ENCODE measurements at places on chromosomes 13 and 19.

GRCh38 chr19:391726-392374 lies 17.1 kb downstream of the C2CD4C start:
- no peak for DNase-seq

- no peak for DNase-seq
These were observed at the start of gene SLC6A16 for GRCh38 chr19:49324801-49325576. Gene SLC6A16 (minus strand): TSS chr19:49325191. CDS start chr19:49311347, 13,844 bp downstream.

- no peak for DNase-seq
These were observed 1.8 kb downstream of the CCDC122 start for GRCh38 chr13:43877766-43878165.

GRCh38 chr13:20721454-20722357 lies 18.2 kb downstream of the IL17D start:
- no peak for DNase-seq

GRCh38 chr19:48815870-48816501 lies 5.2 kb upstream of the BCAT2 start:
- no peak for DNase-seq

- no peak for DNase-seq
These were observed 15.3 kb downstream of the ATP7B start for GRCh38 chr13:51995677-51996551.

- DNase-seq, result no peak
These were observed 2.8 kb upstream of the PNMA8A start for GRCh38 chr19:46474211-46474610.

GRCh38 chr13:35977060-35977459 lies 154.1 kb downstream of the DCLK1 start:
- no peak for DNase-seq

GRCh38 chr19:10362259-10362658 lies 18.1 kb downstream of the TYK2 start:
- no peak for DNase-seq

- DNase-seq, result no peak
These were observed 3.7 kb downstream of the SNRPA start for GRCh38 chr19:40754611-40755247.

- DNase-seq, result no peak
These were observed 185.0 kb downstream of the ZNF536 start for GRCh38 chr19:30557212-30557611.

- DNase-seq, result no peak
These were observed 881 bp downstream of the ARHGAP33 start for GRCh38 chr19:35776102-35776788.

DNA sequence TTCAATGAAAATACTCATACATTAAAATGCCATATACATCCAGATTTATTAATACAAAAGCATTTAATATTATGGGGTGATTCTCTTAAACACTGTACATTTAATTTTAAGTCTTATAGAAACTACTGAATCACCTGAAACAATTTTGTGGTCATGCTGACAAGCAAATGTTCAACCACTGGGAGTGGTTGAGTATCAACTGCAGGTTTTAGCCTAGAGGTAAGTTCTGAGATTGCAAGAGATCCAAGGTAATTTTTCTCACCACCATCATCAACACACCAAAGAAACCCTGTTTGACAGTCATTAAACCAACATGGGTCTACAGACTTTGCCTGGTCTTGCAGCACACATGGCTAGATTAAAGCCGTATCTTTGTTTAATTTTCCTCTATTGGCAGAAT lies 196.3 kb downstream of the LHFPL6 start:
- no peak for DNase-seq

DNA sequence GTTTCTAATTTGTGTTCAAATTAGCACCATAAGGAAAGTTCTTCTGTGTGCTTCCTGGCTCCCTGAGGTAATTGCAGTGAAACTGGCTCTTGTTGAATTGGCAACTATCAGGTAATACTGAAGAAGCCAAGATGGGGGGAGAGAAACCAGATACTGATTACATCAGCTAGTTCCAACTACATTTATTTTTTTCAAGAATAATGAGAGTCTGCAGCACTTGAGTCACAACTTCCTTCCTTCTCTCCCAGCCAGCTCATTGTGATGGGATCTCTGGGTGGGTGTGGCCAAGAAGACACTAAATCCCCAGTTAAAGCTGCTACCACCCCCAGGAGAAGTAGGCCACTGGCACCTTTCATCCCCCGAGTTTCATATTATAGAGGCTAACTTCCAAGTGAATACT lies 100.7 kb upstream of the RXFP2 start:
- no peak for DNase-seq

- no peak for DNase-seq
These were observed 669 bp downstream of the GADD45B start for GRCh38 chr19:2476451-2477140.

DNA sequence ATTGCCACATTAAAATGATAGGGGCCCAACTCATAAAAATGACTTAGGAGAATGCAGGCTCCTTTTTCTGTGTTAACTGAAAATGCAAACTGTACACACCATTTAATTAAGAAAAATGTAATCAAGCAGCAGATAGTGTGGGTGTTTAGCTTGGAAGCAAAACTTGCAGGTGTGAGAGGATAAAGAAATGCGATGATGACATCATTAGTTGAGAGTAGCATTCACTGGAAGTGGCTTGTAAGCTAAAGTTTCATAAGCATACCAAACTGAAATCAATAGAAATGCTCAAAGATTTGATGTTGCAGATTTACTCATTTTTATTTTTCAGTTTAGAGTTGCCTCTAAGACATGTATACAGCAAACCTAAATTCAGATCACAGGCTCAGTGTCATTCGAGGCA lies 86.6 kb downstream of the PRR20E start:
- DNase-seq, result no peak

DNA sequence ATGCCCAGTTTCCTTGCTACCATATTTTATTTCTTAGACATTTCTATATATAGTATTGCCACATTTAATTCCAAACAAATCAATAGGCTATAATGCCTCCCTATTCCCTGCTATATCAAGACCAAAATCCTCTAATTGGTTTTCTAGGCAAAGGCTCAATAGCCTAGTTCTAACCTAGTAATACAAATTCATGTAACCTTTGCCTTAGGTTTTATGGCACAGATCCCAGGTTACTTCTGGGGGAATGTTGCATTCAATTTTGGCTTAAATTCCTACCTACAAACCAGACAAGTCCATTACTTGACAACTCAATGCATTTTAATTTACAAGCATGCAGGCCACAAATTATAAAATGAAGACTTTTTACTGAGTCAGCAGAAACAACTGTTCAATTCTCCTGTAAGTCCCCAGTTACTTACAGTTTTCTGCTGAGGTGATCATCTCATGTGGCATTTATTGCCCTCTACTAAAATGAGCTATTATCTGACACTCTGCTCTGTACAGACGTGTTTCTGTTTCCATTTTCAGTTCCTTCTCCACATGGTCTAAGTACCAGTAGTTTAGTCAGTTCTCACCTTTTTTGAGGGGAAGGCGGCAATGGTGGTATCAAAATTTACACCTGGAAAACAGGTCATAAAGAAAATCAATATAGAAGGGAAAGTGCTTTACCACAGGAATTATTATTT lies 11.7 kb downstream of the KCNRG start:
- DNase-seq, result no peak

GRCh38 chr13:85608255-85608829 lies 190.9 kb downstream of the SLITRK6 start:
- no peak for DNase-seq

GRCh38 chr19:16111909-16112752 lies 442 bp downstream of the RAB8A start:
- no peak for DNase-seq

GRCh38 chr19:2482354-2483038 lies 6.6 kb downstream of the GADD45B start:
- DNase-seq, result no peak

- DNase-seq, result no peak
These were observed 231.5 kb upstream of the KLHL1 start for GRCh38 chr13:70339738-70340137.

GRCh38 chr13:94920578-94920977 lies 208.2 kb upstream of the SOX21 start:
- no peak for DNase-seq

DNA sequence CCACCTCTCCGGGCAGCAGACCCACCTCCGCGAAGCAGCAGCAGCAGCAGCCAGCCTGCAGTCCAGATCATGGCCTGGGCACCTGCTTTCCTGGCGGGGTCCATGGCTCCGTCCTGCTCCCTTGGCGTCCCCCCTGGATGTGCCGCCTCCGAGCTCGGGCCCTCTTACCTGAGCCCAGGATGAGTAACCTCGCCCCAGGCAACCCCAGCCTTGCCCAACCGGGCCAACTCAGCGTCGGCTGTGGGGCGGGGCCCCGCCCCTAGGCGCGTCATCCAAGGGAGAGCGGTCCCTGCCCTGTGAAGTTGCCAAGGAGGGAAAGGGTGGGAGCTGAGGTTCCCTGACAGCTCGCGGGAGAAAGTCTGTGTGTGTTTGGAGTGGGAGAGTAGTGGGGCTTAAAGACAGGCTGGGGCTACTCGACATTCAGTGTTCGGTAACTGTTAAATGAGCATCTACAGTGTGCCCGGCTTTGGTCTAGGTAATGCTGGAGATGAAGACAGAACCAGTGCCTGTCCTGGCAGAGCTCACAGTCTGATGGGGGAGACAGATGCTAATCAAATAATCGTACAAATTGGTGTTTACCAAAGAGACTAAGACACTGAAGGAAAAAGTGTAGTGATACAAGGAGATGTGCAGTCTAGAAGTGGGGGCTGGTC lies at the start of gene LYPD3:
Gene LYPD3 (minus strand): TSS at position 141 of the 653 bp plus-strand sequence. CDS start 37 bp downstream, at position 104.
- no peak for DNase-seq

GRCh38 chr13:65829241-65830008 lies 1400.7 kb downstream of the PCDH9 start:
- DNase-seq, result no peak

GRCh38 chr19:45823182-45823581 lies 8.1 kb upstream of the RSPH6A start:
- DNase-seq, result no peak

- DNase-seq, result no peak
These were observed 569.0 kb upstream of the GPC6 start for GRCh38 chr13:92657565-92657964.

GRCh38 chr13:71864094-71864985 lies 2.7 kb downstream of the DACH1 start:
- no peak for DNase-seq

DNA sequence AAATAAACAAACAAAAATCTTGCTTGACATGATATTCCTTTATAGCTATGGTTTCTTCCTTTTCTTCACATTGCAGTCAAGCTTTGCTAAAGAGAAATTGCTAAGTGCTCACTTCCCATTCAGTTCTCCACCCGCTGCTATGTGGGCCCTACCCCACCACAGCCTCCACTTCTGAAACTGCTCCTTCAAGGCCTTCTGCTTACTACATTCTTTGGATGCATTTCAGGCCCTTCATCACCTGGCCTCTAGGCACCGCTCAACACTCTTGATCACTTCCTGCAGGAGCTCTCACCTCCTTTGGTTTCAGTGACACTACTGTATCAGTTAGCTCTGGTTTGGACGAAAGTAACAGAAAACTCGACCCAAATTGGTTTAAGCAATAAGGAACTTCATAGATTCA lies 72.4 kb downstream of the KLF5 start:
- no peak for DNase-seq

GRCh38 chr19:38036707-38037611 lies 130.0 kb downstream of the SIPA1L3 start:
- DNase-seq, result no peak

DNA sequence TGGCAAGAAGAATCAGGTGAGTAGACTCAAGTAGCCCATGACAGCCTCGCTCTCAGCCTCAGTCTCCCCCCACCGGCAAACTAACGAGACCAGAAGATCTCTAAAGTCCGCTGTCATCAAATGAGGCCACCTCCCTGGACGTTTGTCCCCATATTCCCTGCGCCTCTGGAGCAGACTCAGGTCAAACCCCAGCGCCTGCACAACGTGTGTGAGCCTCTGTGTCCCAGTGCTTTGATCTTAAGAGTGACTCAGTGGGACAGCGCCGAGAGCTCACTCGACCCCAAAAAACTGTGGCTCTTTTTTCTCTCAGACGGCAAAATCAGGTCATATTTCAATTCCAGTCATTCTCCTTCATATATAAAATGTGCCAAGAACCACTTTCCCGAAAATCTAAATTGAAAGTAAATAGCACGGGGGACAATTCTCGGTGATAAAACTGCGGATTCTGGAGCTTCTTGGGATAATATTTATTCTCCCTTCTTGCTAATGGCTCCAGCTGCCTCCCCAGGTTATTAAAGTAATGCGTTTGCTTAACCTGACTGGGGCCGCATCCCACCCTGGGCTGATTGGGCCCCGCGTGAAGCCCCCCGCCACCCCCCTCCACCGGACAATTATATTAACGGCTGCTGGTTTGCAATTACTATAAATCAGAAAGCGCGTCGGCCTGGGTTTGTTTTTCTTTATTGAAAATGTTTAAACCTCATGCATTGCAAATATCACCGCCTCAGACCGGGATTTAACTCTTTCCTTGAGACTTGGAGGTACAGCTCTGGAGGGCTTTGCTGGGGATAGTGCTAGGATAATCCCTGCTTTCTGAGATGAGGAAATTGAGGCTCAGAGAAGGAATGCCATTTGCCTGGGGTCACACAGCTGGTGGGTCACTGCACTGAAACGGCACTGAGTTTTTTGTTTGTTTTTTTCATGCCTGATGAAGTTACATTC lies 37.5 kb upstream of the ZNRF4 start:
- no peak for DNase-seq

DNA sequence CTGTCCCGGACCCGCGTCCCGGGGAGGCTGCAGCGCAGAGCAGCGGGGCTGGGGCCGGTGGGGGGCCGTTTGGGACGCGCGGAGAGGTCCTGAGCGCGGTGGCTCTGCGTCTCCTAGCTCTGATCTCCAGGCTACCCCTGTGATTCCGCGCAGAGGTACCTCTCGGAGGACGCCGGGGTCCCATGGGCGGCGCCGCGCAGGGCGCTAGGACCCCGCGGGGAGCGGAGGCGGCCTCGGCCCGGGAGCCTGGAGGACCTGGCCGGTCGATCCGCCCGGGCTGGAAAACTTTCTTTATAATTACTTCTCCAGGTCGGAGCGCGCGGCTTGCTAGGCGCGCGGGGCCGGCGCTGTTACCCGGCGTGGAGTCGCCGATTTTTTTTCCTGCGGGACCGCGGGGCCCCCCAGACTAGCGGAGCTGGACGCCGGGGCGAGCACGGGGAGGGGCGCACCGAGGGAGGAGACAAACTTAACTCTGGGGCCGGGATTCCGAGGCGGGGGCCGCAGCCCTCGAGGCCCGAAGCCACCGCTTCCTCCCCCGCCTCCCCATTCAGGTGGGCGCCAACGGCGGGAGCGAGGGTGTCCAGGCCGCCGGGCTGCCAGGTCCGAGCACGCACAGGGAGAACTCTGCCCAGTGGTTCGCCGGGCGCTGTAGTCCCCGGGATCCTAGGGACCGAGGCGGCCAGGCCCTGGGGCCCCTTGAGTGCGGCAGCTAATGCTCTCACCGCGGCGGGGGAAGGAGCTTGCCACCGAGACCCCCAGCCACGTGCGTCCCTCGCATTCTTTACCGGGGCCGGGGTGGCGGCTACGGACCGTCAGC lies 848 bp upstream of the CEBPA start:
- no peak for DNase-seq

Data from left renal cortex interstitium (tissue), 4 donors.